ENCODE measurements at places on chromosomes 6 and 20. TPM values are rescaled to one million over a fixed set of nuclear protein-coding genes. Genes with fewer than 3 reads are reported as not detected.

DNA sequence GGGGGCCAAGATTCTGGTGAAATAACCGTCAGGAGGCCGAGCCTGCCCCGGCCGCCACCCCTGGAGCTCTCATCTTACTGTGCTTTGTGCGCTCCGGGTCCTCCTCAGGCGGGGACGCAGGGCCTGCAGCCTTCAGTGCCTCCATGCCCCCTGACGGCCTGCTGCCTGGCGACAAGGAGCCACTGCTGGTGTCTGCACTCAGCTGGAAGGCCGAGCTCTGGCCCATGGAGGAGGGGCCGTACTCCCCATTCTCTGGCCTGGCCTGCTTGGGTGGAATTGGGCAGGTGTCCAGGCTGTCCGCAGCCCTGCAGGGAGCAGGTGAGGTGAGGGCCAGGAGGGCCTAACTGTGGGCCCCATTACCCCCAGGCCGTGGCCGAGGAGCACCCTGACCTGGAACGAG lies 5.3 kb downstream of the ZNF512B start:
- H3K27me3 ChIP-seq, result no peaks in the 10 kb centered on the region
- H3K4me3 ChIP-seq, result no peak overlapping the region
- DNase-seq, result no peak
- peaks cover 7% of the 10 kb centered on the region for H3K4me1 ChIP-seq
- H3K36me3 ChIP-seq, result no peaks in the 10 kb centered on the region

DNA sequence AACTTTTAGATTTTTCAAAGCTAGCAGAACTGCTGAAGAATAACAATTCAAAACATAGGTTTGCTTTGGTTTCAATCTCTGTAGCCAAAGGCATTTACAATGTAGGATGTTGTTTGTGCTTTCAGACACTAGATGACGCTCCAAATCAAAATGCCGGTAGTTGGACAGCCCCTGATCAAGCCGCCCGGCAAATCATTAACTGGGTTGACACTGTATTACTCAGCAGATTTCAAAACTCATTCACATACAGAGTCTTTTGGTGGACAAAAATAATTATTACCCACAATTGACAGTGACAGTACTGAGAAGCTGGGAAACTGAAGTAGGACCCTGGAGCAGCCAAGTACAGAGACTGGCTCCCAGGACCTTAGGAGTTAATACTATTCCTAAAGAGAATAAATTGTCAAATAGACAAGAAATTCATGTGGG lies 21.3 kb upstream of the HFE start:
- no peaks in the 10 kb centered on the region for H3K27me3 ChIP-seq
- H3K27ac ChIP-seq, result no peak overlapping the region
- H3K4me1 ChIP-seq, result peaks cover 11% of the 10 kb centered on the region
- no peak overlapping the region for H3K4me3 ChIP-seq

DNA sequence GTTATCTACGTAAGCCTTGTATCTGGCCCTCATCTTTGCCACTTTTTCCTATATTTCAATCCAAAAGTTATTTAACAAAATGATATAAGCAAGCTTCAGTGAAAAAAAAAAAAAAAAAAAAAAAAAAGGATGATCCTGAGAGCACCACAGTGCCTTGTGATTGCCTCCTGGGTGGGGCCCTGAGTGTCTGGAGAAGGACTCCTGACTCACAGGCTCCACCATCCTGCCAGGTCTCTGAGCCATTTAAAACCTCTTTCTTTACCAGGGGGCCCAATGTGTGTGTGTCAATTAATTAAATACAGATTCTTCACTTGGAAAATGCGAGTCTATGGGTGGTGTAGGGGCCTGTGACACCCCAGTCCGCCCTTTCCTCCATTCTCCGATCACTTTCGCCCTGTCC lies 105.2 kb downstream of the SMOC2 start:
- H3K27me3 ChIP-seq, result no peaks in the 10 kb centered on the region
- no peak overlapping the region for H3K4me3 ChIP-seq
- H3K27ac ChIP-seq, result no peak overlapping the region
- no peak for DNase-seq

- DNase-seq, result no peak
- no peak overlapping the region for H3K4me3 ChIP-seq
- H3K4me1 ChIP-seq, result peaks cover 38% of the 10 kb centered on the region
- H3K27ac ChIP-seq, result peak overlapping the region; percentile 78
- no peaks in the 10 kb centered on the region for H3K36me3 ChIP-seq
- H3K27me3 ChIP-seq, result no peaks in the 10 kb centered on the region
Measured at GRCh38 chr6:30207619-30208295, 5.4 kb downstream of the TRIM26 start.

DNA sequence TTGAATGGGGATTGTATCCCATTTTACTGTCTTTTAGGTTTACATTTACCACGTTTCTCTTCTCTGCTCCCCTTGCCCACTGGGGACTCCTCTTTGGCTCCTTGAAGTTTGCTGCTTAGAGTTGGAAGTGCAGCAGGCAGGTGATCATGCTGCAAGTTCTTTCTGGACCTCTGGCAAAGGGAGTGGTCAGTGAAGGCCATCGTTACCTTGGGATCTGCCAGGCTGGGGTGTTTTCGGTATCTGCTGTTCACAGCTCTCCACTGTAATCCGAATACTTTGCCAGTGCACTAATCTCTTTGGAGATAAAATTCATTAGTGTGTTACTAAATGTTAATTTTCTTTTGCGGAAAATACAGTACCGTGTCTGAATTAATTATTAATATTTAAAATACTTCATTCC lies 9.1 kb upstream of the EFCAB8 start:
- H3K27ac ChIP-seq, result no peak overlapping the region
- H3K4me3 ChIP-seq, result no peak overlapping the region
- H3K36me3 ChIP-seq, result no peaks in the 10 kb centered on the region
- no peaks in the 10 kb centered on the region for H3K27me3 ChIP-seq
- DNase-seq, result no peak
- H3K4me1 ChIP-seq, result peaks cover 6% of the 10 kb centered on the region

DNA sequence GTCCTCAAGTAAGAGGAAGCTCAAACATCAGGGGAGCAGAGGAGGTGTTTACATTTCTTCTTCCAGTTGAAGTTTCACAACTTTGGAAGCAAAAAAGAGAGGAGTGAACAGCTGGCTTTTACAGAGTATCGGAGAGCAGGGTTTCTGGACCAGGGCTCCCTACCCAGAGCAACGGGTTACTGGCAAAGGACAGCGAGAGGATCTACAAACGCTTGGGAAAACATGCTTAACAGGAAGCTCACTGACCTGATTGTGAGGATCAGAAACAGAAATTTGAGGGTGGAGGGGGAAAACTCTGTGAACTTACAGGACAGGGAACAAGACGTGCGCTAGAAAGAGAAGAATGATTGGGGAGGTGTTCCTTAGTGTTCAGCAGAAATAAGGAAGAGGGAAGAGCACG lies 85.7 kb upstream of the TAB2 start:
- no peak overlapping the region for H3K4me3 ChIP-seq
- no peak overlapping the region for H3K27ac ChIP-seq
- peaks cover 14% of the 10 kb centered on the region for H3K4me1 ChIP-seq
- no peaks in the 10 kb centered on the region for H3K36me3 ChIP-seq

DNA sequence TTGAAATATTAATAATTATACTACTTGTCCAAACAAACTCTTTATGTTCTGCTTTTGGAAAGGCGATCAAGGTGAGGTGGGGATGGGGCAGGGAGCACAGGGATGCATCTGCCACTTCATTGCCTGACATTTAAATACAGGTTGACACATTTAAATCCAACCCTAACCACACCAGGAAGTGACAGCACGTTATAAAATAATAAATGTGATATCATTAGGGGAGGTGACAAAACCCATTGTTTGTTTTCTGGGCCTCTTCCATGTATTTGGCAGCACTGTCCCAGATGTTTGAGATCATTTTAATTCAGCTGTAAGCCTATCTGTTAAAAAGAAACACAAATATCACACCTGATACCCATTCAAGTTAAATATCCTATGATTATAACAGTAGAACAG lies 342.4 kb upstream of the ARID1B start:
- no peak overlapping the region for H3K4me3 ChIP-seq
- no peak overlapping the region for H3K27ac ChIP-seq

DNA sequence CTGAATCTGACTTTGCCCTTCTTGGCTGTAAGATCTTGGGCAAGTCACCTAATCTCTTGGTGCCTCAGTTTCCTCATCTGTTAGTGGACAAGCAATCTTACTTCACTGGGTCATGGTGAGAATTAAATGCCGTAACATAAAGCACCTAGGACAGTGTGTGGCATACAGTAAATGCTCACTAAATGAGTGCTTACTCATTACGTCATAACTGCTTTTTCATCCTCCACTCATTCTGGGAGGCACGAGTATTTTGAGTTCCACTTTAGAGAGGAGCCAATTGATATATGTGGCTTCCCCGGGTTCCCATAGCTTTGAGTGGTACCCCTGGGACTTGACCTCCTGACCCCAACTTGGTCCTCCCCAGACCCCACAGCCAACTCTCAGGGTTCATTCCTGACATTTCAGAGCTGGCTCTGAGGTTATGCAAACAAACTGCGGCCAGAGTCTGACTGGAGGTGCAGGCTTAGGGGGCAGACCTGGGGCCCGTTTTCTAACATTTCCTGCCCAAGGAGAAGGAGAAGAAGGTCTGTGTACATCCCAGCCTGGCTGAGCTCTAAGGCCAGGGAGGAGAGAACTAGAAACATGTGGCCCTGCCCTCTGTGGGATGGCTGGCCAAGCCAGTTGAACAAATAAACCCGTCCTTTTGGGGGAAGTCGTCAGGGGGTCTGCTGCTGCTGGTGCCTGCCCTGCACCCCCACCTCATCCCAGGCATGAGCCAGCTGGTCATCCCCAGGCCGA lies 5.8 kb downstream of the ANGPT4 start:
- no peaks in the 10 kb centered on the region for H3K36me3 ChIP-seq
- no peak overlapping the region for H3K27ac ChIP-seq
- H3K27me3 ChIP-seq, result no peaks in the 10 kb centered on the region
- no peak overlapping the region for H3K4me3 ChIP-seq

DNA sequence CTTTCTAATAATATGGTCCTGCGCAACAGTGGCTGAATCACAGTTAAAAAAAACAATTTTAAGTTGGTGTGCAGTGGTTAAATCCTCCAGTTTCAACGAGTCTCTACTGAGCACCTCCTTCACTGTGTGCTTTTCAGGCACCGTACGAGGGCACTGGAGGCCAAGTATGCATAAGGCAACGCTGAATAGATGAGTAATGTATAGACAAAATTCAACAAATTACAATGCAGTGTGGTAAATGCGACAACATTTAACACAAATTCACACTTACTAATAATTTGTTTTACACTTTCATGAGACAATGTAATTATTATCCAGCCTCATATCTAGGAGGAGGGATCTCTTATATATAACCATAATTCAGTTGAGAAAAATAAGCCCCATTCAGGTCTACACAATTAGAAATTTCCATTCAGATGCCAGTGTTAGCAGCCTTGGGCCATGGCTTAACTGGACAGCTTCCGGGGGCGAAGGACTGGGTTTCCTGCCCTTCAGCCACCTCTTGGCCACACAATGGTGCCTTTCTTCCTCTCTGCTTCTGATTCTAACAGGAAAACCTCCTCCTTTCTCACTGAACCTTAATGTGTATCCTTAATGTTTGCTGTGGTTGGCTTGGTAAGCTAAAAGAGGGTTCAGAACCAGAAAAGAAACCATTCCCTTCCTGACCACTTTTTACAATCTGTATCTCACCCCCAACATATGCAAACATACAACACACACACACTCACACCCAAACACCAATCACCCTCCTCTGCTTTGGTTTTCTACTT lies 51.9 kb downstream of the B4GALT5 start:
- H3K27ac ChIP-seq, result no peak overlapping the region
- no peaks in the 10 kb centered on the region for H3K36me3 ChIP-seq
- H3K4me3 ChIP-seq, result no peak overlapping the region
- DNase-seq, result no peak

Gene RIMS1
- total RNA-seq, result 5.5 TPM

Gene C4B
- total RNA-seq, result 57.5 TPM
